ENCODE measurements at places on chromosomes 5 and 9.

GRCh38 chr5:50672663-50673062 lies 6.2 kb downstream of the PARP8 start:
- no peak for DNase-seq

GRCh38 chr5:19210886-19211285 lies 777.1 kb downstream of the CDH18 start:
- DNase-seq, result no peak

GRCh38 chr5:126872561-126873354 lies 95.8 kb downstream of the LMNB1 start:
- no peak for DNase-seq

- no peak for DNase-seq
Measured at GRCh38 chr9:71758785-71759184, 9.5 kb downstream of the CEMIP2 start.

DNA sequence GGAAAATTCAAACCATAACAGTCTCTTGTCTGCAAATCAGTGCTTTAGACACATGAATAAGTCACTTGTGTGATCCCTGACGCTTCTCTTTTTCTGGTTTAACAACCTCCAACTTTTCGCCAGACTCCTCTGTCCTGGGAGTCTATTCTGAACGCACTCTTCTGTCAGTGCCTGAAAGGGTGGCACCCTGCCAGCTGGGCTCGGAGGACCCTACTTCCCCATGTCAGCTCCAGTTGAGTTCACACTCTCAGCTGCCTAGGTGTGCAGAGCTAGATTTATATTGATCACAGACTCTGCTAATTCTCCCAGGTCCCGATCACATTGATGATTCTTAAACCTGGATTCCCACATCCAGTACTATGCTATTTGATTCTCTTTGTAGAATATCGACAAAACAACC lies 649.1 kb downstream of the BNC2 start:
- DNase-seq, result no peak

- no peak for DNase-seq
Measured at GRCh38 chr5:15304914-15305834, 194.8 kb upstream of the FBXL7 start.

DNA sequence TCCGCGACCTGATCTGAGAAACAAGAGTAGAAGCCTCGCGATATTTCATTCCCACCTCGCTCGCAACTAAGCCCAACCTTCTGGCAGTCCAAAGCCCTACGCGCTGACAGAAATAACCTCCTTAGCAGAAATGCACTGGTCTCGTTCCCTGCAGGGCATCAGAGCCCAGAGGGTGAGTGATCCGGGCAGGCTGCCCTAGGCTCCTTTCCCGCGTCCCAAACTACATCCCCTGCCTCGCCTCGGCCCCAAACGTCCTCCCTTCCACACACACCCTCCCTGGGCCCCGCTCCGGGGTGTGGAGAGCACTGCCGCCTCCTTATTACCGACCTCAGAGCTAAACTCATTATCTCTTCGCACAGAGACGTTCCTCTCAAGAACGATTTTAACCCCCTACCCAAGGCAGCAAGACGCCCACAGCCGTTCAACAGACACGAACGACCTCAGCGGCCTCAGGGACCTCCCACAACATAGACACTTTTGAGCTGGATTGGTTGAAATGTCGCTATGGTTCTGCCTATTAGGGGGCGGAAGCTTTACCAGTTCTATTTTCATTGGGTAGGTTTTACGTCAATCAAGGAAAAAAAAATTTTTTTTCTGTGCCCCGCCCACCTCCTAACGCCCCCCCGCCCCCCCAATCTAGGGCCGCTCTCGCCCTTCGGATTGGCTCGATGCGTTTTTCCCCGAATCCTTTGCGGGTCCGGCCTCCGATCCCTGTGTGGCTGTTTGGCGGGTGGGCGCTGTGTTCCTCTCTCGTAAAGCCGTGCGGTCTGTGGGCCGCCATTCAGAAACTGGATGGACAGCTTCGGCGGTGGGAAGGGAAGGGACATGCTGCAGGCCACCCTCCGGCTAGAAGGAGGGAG lies at the start of gene CETN3:
Gene CETN3 (minus strand): TSS at position 439 of the 860 bp plus-strand sequence. CDS start 95 bp downstream, at position 344.
- DNase-seq, result peak; percentile 94

GRCh38 chr5:171432076-171432475 lies 12.6 kb downstream of the FGF18 start:
- no peak for DNase-seq

DNA sequence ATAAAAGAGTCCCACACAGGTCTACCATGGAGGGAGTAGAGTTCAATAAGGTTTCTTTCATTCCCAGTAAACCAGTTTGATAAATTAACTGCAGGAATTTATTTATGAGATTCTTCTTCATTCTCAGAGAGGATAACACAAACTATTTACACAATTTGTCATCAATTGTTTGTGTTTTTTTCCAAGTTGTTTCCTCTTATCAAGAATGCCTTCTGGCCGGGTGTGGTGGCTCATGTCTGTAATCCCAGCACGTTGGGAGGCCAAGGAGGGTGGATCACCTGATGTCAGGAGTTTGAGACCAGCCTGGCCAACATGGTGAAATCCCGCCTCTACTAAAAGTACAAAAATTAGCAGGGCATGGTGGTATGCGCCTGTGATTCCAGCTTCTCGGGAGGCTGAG lies 216.7 kb downstream of the MLLT3 start:
- no peak for DNase-seq

DNA sequence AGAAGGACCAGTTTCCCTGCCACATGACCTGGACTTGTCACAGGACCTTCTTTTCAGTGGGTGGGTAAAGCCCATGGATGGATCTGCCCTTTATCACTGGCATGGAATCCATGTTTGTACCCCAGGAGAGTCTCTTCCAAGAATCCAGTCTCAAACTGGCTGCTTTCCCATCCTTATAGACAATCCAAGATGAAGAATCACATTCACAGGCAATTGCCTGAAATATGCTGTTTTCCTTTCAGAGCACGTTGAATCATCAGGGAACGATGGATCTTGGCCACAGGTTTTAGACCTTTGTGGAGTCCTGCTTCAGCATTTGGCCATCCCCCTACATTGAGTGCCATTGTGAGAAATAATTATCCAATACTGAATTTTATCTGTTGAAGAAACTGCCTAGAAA lies 319.8 kb downstream of the ASTN2 start:
- DNase-seq, result no peak

GRCh38 chr9:114094971-114095370 lies 4.1 kb downstream of the KIF12 start:
- DNase-seq, result no peak

- no peak for DNase-seq
Measured at GRCh38 chr5:118882666-118883065, 105.7 kb downstream of the DTWD2 start.

GRCh38 chr9:6149315-6149714 lies 66.3 kb upstream of the IL33 start:
- no peak for DNase-seq

DNA sequence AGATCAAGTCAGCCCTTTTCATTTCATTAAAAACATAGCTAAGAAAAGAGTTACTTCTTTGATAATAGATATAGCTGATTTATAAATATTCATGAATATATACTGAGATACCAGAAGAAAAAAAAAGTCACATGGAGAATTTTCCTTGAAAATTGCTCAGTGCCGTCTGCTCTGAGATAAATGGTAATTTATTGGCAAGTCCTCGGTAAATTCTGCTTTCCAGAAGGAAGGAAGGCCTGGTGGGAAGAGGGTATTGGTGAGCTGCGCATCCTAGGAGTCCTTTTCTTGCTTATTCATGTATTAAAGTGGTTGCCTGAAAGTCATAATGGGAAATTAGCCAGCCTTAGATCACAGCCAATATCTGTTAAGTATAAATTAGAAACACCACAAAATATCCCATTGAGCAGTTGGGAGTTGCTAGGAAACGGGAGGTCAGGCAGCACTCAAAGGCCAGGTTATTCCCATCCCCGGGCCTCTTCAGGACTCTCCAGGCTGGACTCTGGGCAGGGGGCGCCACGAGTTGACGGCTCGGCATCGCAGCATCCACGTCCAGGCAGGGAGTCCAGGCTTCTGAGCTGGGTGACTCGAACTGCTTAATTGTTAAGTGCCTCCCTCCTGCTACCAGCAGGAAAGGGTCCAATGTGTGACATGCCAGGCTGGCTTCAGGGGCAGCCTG lies 116.7 kb upstream of the RETREG1 start:
- DNase-seq, result no peak

GRCh38 chr9:77725820-77726219 lies 77.7 kb upstream of the GNA14 start:
- DNase-seq, result no peak

DNA sequence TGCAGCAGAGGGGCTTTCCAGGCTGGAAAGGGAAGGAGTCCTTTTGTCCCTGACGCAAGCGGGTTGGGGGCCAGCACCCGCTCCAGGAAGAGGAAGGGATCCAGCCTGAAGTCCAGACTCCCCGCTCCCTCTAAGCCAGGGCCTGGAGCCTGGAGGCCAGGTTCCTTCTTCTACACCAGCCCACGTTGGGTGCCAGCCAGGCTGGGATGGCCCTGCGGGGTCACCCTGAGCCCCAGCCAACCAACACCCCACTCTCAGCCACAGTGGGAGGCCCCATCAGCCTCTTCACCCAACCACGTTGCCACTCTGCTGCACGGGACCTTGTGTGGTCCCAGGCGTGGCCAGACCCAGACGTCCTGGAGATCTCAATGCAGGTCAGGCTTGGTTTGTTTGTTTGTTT lies 970 bp upstream of the FUT7 start:
- DNase-seq, result no peak

GRCh38 chr5:142810743-142811290 lies 40.6 kb downstream of the ARHGAP26 start:
- no peak for DNase-seq

GRCh38 chr5:59789894-59790293 lies 103.6 kb downstream of the PDE4D start:
- no peak for DNase-seq

- DNase-seq, result no peak
Measured at GRCh38 chr9:112445196-112445595, 41.4 kb upstream of the KIAA1958 start.

DNA sequence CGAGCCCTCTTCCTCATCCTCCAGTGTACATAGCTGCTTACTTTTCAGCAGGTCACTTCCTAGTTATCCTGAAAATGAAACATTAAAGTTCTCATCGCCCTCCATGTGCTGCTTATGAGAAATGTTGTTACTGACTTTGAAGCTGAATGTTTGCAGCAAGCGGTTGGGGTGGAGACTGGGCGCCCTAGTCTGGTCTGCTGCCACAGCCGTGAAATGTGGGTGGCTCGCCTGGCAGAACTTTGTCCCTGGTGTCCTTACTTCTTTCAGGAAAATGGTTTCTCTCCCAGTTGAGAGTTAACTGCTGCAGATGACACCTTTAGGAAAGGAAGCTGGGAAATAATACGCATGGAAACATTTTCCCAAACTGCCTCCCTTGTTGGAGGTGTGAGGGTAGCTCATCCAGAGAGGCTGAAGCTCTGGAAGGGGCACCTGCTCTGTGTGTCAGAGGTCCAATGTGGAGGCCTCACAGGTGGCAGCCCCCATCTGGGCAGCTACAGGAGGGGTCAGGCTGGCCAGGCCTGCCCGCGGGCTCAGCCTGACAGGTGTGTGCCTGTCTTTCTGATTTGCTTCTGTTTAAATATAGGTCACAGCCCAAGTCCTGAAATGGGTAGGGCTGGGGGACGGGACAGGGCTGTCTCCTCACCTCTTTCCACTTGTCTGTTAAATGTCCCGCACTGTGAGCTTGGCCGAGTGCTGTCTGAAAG lies 24.0 kb downstream of the TRAF2 start:
- no peak for DNase-seq

GRCh38 chr5:165328846-165329245 lies 1823.4 kb downstream of the MAT2B start:
- no peak for DNase-seq

DNA sequence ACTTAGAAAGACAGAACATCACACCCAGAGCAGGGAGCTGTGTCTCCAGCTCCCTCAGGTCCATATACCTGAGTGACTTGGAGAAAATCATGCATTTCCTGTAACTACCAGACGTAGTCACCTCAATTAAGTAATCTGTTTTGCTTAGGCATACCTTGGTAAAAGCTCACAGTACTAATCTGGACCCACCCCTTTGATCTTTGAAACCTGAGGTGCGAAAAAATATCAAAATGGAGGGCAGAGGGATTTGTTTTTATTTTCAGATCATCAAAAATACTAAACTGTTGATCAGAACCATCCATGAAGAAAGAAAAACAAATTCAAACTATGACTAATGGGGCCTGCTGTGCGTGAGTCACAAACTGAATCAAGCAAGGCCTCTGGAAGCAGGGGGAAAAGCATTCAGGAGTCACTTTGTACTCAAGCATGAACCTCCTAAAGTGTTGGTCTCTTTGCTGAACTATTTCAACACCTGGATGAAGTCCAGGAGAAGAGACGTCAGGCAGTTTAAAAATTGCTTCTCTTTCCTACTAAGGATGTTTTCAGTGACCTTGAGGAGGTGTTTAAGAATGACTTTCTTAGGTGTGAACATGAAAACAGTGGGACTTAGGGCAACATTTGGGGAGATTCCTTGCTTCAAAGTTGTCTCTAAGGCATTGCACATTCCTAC lies 76.3 kb downstream of the MUSK start:
- no peak for DNase-seq

DNA sequence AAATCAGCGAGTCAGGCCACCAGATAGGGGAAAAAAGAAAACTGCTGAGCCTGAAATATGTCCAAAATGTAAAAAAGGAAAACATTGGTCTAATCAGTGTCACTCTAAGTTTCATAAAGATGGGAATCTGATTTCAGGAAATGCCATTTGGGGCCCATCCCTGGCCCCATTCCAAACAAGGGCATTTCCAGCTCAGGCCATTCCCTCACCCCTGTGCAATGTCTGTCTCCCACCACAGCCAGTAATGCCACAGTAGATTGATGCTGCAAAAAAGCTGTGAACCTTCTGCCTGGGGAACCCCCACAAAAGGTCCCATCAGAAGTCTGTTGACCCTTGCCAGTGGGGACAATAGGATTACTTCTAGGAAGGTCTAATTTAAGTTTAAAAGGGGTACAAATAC lies 199.6 kb downstream of the YTHDC2 start:
- no peak for DNase-seq

DNA sequence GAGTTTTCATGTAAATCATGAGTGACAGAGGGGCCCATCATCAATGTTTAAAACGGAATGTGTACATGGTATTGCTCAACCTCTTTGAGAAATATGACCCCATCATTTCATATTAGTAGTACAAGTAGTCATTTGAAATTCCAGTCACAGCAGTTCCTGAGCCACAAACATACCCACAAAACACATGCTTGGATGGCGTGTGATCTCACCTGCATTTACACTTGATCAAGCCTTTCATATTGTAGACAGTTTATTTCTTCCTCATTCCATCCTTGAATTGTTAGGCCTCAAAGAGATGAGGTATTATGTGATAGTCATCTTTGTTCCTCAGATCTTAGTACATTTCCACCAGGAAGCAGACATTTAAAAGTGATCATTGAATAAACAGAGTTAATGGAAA lies 96.8 kb upstream of the TAS2R1 start:
- DNase-seq, result no peak

- no peak for DNase-seq
Measured at GRCh38 chr5:74424162-74424868, 216.2 kb downstream of the ENC1 start.

Data from NCI-H2227 treated with DMSO at 0.1 percent for 48 hours (cell line).